Stimulated activated CD4-positive, alpha-beta T cell treated with anti-CD3 and anti-CD28 coated beads, Interleukin-2, amount 100 ng/mL, for 4 hours (primary cell): ENCODE measurements at places on chromosomes 6 and 20.

DNA sequence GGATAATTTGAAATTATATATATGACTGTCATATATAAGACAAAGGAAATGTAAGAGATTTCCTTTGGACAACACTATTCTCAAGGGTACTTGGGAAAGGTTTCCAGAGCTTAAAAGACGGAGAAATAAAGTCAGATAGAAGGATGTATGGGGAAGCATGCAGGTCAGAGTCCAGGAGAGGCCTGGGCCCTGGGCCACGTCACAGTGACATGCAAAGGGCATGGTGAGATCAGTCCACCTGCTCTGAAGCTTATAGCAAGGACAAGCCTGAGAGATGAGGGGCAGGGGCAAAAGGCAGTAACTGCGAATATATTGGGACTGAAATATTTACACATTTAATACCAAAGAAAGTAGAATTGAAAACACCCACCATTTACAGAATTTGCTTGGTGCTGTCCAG is 24.6 kb upstream of the GMDS start:
- no peak for DNase-seq

DNA sequence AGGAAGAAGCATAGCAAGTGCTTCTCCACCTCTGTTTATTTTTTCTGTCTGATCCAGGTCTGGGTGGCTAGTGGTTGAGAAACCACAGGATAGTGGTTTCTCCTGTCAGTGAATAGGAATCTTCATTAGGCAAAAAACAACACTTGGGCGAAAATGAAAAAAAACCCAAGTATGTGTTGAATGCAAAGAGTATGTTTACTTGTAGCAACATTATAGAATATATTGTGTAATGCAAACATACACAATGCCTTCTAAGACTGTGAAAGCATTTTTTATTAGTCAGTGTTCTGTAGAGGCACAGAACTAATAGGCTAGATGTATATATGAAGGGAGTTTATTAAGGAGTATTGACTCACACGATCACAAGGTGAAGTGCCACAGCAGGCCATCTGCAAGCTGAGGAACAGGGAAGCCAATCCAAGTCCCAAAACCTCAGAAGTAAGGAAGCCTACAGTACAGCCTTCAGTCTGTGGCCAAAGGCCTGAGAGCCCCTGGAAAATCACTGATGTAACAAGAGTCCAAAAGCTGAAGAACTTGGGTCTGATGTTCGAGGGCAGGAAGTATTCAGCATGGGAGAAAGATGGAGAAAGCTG is 111.1 kb downstream of the UST start:
- no peak for DNase-seq

DNA sequence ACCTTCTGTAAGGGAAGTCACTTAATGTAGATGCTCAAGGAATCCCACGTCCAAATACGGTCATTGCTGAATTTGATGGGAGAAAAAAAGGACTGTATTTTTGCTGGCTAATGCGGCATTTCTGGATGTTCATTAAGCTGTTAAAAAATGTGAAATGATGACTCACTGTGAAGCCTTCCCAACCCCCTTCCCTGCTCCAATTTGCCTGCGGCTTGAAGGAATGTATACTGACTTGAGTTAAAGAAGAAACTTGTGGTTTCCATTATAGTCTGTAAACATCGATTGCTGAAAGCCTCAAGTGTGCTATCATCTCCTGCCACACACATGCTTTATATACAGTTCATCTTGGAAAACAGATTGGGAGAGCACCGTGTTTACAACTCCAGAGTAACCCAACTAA is 249.1 kb upstream of the JAG1 start:
- DNase-seq: no peak

GRCh38 chr6:75235271-75235670 is 8.3 kb downstream of the COX7A2 start:
- no peak for DNase-seq

- no peak for DNase-seq
Measured at GRCh38 chr20:36717657-36718056, 28.2 kb downstream of the NDRG3 start.

GRCh38 chr6:105382496-105382895 is 20.4 kb downstream of the PREP start:
- DNase-seq: no peak

DNA sequence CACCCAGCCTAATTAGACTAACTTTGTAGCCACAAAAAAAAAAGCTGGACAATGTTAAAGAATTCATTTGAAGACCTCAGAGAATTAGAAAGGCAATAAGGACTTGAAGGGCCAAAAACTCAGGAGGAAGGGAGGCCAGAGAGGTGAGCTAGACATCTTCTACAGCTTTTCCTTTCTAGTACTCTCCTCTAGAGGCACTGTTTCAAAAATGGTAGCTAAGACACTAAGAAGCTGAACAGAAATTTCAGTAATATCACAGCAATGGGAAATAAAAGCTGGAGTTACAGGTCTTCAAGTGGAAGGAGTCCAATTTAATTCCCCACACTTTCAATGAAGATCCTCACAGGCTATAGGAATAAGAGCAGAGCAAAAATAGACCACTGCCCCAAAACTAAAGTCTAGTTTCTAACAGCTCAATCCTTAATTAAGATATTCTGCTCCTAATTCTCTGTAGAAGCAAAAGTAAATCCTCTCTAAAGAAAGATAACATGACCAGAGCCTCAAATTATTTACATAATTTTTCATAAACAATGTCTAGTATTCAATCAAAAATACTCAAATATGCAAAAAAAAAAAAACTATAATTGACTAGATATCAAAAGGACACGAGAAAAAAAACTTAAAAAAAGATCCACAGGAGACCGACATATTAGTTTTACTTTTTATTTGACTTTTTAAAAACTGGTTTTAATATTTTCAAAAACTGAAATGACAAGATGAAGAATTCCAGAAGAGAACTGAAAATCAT is 63.7 kb downstream of the RNGTT start:
- no peak for DNase-seq

- DNase-seq: no peak
Measured at GRCh38 chr6:133033263-133033662, 207.9 kb upstream of the EYA4 start.

DNA sequence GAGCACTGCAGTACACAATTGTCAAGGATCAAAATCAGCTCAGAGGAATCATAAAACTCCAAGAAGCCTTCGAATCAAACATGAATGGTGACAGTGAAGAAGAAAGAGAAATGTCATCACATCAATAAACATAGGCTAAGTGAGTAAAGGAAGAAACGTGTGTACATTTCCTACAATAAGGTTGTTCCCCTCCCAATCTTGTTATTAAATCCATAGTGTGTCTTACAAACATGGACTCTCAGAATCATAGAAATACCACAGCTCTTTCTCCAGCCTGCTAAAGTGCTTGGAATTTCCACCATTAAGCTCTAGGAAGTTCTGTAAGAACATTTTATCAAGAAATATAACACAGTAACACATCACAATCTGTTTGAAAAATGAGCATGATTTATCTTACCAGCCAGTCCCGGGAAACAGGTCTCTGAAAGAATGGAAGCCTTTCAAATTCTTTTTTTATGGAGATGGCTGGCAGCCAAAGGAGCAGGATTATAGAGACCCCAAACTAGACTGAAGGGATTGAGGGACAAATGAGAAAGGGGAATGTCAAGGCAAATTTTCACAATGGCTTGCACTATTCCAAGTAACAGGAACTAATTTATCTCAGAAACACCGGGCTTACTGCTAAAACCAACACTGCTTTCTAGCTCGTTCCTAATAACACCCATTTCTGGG is 4.5 kb upstream of the TNFAIP3 start:
- DNase-seq: no peak

GRCh38 chr6:106220485-106220884 is 105.1 kb downstream of the ATG5 start:
- DNase-seq: no peak

DNA sequence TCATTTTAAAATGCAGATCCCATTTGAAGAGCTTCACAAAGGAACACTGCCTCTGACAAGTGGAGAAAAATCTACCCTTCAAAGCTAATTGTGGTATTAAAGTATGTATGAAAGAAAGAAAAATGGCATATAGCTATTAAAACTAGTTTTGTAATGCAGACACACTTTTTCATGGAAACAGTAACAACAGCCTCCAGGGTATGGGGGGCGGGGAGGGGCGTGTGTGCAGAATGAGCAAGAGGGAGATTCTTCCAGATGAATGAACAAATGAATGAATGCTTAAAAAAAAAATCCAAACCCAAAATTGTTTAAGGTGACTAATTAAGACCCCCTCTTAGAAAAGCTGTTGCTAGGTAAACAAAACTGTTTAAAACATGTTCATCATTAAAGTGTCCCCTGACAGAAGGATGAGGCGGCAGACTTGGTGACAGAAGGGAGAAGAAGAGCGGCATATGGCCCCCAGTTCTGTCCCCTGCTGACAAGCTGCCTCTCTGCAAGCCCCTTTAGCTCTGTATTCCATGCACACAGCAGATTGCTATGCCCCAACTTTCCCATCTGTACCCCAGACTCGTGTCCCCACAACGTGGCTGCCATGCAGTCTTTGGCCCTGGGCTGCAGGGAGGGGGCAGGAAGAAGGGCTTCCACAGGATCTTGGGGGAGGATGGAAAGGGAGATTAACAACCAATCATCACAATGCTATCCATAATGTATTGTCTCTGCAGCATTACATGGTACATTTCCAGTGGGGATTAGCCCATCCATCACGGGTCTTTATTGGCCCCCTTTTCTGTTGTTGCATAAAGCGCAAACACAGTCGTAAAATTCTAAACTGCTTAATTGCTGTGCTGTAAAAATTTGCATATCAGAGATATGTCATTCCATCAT is 108.4 kb upstream of the OLIG3 start:
- no peak for DNase-seq

GRCh38 chr6:168903613-168904345 is 349.9 kb downstream of the THBS2 start:
- no peak for DNase-seq

GRCh38 chr6:36984581-36985416 is 1.2 kb downstream of the MTCH1 start:
- peak; percentile 37 for DNase-seq

DNA sequence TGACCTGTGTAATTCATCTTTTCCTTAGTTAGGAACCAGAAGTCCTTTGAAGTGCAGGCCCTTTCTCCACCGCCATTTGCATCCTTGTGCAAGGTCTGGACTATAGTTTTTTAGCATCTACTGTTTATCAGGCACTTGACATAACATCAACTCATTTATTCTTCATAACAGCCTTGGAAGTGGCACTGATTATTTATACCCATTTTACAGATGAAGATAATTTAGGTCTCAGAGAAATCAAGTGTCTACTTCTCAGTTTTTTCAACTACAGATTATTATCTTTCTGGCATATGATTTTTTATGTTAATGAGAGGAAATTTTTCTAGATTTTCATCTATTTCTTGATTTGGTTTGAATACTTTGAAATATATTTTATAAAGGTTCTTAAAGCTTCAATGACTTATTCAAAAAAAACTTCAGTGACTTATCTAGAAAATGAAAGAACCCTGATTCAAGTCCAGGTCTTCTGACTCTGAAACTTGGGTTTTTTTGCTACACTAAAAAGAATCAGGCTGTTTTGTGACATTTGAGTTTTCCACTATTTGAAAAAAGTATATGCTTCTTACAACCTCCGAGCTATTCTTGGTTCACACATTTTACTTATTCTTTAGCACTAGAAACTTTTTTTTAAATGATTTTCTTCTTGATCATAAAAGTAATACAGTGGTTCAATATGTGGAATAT is 3.1 kb upstream of the UBE2J1 start:
- no peak for DNase-seq

DNA sequence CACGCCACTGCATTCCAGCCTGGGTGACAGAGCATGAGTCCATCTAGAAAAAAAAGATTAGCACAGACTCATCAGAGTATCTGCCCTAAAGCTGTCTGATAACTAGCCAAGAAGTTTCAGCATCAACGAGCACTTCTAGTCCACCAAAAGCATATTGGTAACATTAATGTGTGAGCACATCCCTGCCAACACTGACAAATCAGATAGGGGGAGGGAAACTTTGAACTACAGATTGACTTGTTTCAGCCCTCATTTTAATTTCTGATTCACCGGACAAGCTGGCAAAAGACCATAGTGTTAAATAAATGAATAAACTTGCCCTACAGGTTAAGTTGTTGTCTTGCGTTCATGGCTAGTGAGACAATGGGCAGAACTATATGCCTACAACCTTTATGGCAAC is 7.7 kb upstream of the SEC63 start:
- DNase-seq: no peak

GRCh38 chr6:44432227-44432626 is 44.7 kb downstream of the CDC5L start:
- DNase-seq: no peak

GRCh38 chr6:55069132-55069781 is 105.1 kb upstream of the HCRTR2 start:
- no peak for DNase-seq

GRCh38 chr6:4856785-4857184 is 80.6 kb downstream of the CDYL start:
- DNase-seq: no peak

GRCh38 chr6:10381133-10381829 is 33.6 kb downstream of the TFAP2A start:
- no peak for DNase-seq

- no peak for DNase-seq
Measured at GRCh38 chr6:169172456-169172855, 81.2 kb downstream of the THBS2 start.

GRCh38 chr6:7216941-7217621 is 95.9 kb downstream of the SSR1 start:
- DNase-seq: no peak

DNA sequence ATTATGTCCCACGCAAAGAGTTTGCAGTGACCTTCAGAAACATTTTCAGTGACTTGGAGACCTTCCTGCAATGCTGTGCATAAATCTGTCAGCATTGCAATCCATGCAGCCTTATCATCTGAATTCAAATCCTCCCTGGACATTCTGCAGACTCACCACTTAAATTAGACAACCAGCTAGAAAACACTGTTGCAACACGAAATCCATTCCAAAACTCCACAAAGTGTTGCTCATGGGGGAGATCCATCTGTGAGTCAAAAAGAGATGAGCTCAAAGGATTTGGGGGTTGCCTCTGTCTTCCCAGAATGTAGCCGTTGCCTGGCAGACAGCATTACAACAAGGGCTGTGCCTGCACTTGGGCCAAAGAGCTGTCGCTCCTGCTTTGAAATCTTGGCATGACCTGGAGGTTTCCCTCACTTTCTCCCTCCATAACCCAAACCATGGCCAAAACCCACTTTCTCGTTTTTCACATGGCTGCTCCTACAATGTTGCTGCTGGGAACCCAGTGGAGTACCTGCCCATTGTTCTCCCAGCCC is 163.5 kb upstream of the CDYL start:
- no peak for DNase-seq

DNA sequence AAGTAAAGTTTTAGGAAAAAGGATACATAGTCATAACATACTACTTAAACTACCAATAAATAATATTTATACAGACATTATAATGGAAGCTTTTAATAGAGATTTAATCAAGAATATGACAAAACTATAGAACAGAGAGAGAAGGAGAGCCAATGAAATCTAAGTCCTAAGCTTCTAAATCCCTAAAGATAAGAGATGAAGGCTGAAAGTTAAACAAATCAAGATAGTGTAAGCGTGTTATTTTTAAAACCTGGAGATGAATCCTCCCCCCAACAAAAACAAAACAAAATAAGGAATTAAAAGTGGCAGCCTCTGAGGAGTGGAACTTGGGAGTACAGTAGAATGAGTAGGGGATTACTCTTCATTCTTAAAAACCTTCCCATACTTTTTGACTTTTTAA is 145.9 kb downstream of the TBC1D32 start:
- DNase-seq: no peak
